ENCODE measurements at places on chromosomes 6 and 20.
A peak's percentile ranks its signal among the peaks of the same experiment; 100 is the strongest.

GRCh38 chr20:10218536-10219451 lies at the start of gene SNAP25:
Gene SNAP25, plus strand, starts transcription at chr20:10218830. Its CDS starts 56,662 bp downstream, at chr20:10275492.
- peak; percentile 93 for DNase-seq

DNA sequence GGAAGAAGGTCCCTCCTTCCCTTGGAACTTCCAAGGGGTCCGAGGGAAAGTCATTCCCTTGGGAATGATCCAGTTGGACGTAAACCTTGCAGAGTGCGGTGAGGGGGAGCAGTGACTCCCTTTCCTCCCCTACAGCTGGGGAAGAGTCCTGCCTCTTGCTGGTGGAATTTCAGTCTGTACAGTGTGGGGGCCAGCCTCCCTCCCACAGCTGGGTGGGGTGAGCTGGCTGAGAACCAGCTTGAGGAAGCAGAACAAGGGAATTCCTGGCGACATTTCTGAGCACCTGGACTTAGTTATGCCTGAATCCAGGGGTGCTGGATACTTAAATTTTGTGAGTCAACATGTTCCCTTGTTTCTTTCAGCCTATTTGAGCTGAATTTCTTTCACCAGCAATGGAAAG lies 152.0 kb downstream of the ANKRD60 start:
- no peak for DNase-seq

GRCh38 chr6:103797738-103798137 lies 1062.0 kb downstream of the HACE1 start:
- peak; percentile 18 for DNase-seq

GRCh38 chr20:47521059-47521808 lies 19.5 kb downstream of the NCOA3 start:
- DNase-seq, result no peak

GRCh38 chr20:44884907-44885391 lies 556 bp upstream of the YWHAB start:
- no peak for DNase-seq

GRCh38 chr20:61629602-61630390 lies 377.7 kb downstream of the CDH4 start:
- no peak for DNase-seq

DNA sequence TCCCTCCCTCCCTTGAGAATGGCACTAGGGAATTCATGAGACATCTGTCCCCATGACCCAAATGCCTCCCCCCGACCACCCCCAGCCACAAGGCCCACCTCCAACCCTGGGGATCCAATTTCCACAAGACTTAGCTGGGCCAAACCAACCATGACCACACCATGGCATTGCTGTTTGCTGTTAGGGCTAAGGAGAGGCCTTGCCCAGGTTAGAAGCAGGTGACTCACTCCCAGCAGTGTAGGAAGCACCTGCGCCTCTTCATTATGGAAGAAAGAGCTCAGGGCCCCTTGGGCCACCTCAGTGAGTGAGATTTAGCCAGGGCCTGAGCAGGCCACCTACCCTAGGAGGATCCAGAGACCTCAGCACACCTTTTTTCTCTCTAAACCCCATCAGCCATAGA lies 337.9 kb downstream of the TAF4 start:
- no peak for DNase-seq

DNA sequence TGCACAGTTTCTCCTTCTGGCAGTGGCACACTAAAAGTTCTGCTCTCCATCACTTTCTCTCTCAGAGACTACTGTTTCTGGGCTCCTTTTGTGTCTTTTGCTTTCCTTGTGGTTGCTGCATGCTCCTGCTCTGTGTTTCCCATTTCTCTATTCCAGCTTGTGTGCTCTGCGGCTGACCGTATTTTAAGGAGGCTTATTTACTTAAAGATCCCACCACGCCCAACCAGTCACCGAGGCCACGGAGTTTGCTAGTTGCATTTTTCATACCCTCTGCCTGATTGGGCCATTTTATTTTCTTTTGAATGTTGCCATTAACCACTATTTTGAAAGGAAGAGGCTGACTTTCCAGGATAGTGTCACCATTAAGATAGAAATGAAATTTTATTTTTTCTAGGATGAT lies 626.4 kb upstream of the MMS22L start:
- DNase-seq, result no peak

DNA sequence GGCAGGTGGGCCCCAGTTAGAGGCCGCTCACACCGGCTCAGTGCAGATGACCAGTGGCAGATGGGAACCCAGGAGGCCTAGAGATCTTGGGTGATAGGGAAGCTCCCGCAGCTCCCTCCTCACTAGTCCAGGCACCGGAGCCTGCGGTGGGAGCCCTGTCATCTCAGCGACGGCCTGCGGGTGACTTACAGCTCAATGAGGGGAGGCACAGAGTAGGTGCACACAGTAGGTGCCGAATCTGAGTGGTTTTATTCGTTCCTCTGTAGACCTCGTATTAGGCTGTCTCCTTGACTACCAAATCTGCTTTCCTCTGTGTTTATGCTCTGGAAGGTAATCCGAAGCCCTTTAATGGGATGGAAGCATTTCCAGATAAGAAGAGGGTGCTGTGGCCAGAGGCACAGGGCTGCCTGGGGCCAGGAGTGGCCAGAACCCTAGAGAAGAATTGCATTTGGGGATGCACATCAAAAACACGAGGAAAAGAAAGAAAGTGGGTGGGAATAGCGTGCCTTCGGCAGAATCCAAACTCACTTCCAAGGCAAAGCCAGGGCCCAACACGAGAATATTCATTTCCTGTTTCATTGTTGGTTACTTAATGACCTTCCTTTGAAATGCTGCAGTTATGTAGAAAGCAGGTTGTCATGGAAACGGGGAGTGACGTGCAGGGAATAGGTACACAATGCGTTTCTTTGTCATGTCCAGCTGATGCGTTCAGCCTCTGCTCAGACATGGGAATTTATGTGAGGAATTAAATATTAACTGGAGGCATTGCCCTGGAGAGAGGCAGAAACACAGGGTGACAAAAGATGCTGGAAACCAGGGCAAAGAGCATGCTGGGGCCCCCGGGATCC lies 24.7 kb downstream of the MYT1 start:
- DNase-seq, result peak; percentile 56

- DNase-seq, result no peak
Observed at GRCh38 chr20:8807480-8808201, 261.2 kb upstream of the PLCB4 start.

GRCh38 chr20:20051767-20052073 lies 546 bp downstream of the CRNKL1 start:
- DNase-seq, result no peak

GRCh38 chr6:63571361-63572043 lies 778 bp upstream of the LOC128125822 start:
- DNase-seq, result peak; percentile 84

DNA sequence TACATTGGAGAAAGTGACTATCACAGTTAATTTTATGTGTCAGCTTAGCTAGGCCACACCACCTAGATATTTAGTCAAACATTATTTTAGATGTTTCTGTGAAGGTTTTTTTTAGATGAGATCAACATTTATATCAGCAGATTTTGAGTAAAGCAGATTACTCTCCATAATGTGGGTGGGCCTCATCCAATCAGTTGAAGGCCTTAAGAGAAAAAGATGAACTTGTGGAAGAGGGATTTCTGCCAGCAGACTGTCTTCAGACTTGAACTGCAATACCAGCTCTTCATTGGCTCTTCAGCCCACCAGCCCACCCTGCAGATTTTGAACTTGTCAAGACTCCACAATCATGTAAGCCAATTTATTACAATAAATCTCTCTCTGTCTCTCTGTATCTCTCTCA lies 25.1 kb upstream of the FBXO30 start:
- DNase-seq, result no peak

- no peak for DNase-seq
Observed at GRCh38 chr6:155580904-155581303, 125.3 kb upstream of the NOX3 start.

- DNase-seq, result no peak
Observed at GRCh38 chr6:120055071-120055470, 705.5 kb upstream of the MAN1A1 start.

DNA sequence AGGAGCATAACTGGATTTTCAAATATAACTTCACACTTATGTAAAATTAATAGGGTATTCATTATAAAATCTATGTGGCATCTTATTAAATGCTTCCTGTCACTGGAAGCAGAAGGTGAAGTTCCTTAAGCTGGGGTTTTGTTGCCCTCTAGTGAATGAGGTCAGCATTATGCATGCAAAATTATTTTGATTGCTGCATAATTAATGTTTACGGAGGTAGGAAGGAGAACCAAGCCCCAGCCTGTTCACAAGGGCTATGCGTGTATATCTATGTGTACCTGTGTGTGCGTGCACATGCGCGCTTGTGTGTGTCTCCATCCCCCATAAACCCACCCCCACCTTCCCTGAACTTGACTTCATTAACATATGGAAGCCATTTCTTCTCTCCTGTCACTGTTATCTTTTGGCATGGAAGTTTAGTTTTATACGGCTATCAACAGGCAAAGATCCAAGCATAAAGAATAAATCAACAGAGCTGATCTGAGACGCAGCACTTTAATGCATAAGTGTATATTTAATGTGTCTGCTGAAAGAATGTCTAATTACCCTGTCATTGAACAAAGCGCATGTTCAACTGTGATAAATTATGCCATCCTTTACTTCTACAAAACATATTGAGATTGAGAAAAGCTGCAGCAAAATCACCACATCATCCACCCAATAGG lies 90.2 kb upstream of the CDH4 start:
- no peak for DNase-seq

- DNase-seq, result peak; percentile 28
Observed at GRCh38 chr6:89299466-89299850, 15.6 kb downstream of the GABRR2 start.

GRCh38 chr6:25060522-25060921 lies 124.8 kb upstream of the RIPOR2 start:
- DNase-seq, result no peak

- DNase-seq, result peak; percentile 48
Observed at GRCh38 chr6:52543729-52544601, 32.9 kb downstream of the TRAM2 start.

DNA sequence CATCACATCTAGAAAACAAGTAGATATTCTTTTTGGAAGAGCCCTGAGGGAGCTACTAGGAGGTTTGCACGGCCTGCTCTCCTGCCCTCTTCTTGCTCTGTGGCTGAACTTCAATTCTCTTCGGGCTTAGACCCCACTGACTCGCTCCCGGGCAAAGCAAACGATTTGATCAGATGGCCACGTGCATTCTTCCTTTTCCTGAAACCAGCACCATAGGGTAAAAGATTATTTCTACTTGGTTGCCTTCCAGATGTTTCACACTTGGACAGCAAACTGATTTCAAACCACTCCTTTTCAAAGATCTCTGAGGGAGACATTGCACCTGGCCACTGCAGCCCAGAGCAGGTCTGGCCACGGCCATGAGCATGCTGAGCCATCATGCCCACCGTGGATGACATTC lies at the start of gene SLC22A1:
SLC22A1 (plus strand) TSS at position 258 of the 400 bp plus-strand sequence; CDS start at position 379, 121 bp downstream.
- DNase-seq, result no peak

DNA sequence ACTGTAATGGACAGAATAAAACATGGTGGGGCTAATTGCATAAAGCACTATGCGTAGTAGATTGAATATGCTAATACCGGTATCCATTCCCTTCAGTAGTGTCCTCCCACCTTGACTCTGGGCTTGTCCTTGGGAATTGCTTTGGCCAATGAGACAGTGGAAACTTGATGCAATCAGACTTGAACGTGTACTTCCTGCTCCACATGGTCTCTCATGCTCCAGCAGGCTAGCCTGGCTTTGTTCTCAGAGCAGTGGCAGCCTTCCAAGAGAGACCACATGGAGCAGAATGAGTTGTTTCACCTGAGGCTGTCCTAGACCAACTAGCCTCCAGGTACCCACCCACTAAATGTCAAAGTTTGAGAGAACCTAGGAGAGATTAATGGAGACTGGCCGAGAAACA lies 37.0 kb upstream of the BTBD3 start:
- DNase-seq, result no peak

- DNase-seq, result no peak
Observed at GRCh38 chr20:20491110-20491783, 123.3 kb downstream of the INSM1 start.

DNA sequence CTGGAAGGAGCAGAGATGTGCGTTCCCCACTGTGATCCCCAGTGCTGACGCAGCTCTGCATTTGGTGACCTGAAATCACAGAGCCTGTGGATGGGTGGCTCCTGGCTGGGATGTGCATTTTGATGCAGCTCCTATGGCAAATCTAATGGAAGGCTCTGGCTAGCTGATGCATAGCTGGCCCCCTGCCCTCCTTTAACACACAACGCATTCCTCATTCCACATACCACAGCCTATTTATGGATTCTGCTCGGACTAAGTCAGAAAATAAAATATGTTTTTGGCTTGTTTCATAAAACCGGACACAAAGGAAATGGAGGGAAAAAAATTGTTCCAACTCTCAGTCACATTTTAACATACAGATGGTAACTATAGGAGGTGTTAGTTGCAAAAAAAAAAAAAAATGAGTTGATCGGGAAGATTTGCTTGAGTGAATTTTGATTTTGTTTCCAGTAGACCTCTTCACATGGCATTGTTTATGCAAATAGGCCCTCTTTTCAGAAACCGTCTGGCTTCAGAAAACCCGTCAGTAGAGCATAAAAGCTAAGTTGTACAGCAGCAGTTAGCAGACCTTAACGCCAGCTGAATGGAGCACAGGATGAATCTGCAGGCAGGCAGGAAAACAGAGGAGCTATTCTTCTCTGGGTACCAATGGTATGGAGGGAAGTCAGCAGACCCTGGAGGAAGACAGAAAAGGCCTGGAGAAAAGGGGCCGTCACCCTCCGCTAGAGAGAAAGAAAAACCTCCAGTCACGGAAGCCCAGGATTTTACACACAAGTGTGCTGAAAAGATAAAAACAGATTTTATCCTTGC lies 215.4 kb downstream of the HDGFL1 start:
- no peak for DNase-seq

GRCh38 chr6:144413418-144413817 lies 128.3 kb downstream of the UTRN start:
- peak; percentile 38 for DNase-seq

- DNase-seq, result peak; percentile 75
Observed at GRCh38 chr6:35016502-35017321, 124.4 kb downstream of the TCP11 start.

DNA sequence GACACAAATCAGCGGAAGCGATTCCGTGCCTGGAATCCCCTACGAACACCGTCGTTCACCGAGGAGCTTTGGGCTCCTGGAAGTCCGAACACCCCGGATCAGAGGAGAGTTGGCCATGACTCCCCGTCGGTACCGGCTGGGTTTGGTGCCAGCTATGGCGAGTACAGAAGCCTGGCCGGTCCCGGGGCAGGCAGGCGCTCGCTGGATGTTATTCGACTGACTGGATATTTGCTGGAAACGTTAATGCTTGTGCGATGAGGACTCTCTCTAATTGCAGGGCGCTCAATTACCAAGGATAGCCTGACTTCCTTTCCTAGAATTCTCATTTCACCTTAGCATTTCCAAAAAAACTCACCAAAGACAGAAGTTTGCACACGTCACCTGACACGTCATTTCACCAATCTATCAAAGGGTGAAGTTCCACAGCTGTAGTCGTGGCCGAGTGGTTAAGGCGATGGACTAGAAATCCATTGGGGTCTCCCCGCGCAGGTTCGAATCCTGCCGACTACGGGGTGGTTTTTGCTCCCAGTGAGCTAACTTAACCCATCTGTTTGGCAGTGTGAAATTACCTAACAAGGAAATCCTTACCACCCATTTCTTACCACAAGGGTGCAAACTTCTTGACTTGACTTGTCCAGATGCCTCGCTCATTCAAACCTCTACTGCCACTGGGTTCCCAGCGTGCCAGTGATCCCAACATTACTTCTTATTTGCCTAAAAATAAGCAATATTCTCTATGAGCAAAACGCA lies 22.7 kb upstream of the ZNF184 start:
- DNase-seq, result peak; percentile 84
